HL-60 (cell line): ENCODE measurements at places on chromosomes 6 and 20.

- no peak for DNase-seq
These were observed 315.4 kb upstream of the CDYL start for GRCh38 chr6:4460586-4461475.

GRCh38 chr6:157432892-157433265 lies 51.9 kb downstream of the ZDHHC14 start:
- DNase-seq: no peak

DNA sequence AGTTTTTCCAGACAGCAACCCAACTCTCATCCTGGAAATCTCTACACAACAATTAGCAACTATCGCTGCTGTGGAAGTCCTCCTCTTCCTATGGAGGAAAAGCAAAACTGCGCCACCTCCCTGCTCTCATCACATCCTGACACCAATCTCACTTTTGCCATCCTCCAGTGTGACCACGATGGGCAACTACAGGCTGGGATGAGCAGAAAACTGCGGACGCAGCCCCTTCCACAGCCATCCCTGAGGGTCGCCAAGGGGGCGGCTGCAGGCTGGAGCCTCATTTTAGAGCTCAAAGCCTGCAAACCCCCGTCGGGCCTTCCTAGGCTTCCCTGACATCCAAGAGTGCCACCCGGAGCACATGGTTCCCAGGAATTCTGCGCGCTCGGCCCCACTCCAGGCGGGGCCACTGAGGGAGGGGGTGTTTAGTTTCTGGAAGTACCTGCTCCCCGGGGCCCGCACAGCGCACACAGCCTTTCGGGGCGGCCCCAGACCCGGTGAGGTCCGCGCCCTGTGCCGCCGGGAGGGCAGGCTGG lies 1.2 kb downstream of the TCFL5 start:
- DNase-seq: no peak

- no peak for DNase-seq
These were observed 76.1 kb downstream of the SCAND1 start for GRCh38 chr20:35878113-35878625.

GRCh38 chr6:53162606-53163005 lies 14.0 kb upstream of the GCM1 start:
- no peak for DNase-seq

DNA sequence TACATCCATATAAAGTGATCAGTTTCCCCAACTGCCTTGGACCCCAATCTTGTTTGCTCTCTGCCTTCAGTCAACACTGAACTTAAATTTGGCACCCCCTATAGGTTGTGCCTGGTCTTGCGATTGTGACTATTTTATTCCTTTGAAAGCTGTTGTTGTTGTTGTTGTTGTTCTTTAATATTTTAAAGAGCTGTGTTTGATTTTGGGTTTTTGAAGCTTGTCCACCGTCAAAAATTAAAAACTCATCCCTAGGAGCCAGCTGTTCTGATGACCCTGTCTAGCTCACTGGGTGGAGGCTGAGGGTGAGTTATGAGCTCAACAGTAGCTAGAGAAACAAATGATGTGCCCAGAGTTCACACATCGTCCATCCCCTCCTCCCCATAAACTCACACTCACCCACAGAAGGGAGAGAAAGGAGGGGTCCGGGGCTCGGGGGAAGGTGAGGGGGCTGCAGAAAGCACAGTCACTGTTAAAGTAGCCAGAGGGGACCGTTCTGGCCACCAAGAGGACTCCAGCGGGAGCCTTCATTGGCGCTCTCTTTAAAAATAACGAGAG lies 4.0 kb downstream of the SIM1 start:
- no peak for DNase-seq

DNA sequence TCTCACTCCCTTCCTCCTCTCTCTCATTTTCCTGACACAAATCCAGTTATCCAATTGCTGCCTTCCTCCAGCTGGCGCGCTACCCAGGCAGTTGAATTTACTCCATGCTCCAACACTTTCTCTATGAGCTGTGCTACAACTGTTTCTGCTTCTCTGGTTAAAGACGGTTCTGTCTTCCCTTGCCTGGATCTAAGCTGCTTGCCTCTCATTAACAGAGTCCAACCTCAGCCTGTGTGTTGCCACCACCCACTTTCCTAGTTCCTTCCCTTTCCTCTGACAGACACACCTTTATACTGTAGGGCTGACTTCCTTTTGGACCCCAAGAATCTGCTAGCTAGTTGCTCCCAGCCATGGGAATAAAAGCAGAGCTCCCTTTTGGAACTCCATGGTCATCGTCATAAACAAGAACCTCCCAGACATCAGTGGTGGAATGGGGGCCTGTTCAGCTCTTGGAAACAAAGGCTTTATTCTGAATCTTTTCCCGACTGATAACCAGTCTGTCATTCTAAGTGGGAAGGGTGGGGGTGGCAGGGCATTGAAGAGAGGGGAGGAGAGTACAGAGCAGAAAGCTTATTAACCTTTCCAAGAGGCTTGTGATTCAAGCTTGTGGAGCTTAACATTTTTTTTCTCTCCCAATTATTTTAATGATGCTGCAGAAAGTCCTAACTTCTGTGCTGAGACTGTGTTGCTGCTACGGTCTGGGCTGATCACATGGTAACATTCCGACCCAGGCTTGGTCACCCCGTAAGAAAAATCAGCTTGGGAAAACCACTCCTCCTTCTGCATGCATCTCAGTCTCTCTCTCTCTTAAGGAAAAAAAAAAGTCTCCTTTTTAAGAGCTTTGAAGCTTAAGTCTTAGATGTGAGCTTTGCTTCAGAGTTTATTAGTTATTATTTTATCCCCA lies 31.3 kb upstream of the BMP2 start:
- no peak for DNase-seq

DNA sequence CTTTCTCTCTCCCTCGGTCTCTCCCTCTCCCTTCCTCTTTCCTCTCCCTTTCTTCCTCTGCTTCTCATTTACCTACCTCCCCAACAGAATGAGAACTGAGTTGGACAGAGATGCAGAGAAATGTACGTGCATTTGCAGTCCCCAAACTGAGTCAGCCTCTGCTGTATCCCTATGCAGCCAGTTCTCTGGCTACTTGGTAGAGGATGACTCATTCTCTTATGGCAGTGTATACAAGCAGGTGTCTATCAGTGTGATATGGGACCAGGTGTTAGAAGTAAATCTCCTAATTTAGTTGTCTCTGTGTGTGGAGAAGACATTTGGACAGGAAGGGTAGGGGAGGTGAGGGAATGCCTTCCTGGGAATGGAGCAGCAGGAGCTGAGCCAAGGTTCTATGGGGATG lies 470.8 kb downstream of the CD109 start:
- DNase-seq: no peak

DNA sequence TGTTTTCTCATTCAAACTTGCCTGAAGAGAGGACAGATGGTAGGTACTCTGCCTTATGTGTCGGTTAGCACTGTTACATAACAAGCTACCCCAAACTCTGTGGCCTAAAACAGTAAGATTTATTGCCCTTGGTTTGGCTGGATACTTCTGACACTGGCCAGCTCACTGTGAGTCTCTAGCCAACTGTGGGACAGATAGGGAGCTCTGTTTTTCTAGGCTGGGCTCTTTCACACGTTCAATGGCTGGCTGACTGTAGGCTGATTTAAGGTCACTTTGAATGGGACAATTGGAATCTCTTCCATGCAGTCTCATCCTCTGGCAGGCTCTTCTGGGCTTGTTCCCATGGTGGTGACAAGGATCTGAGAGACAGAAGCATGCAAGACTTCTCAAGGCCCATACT lies 39.4 kb upstream of the JAG1 start:
- DNase-seq: no peak

GRCh38 chr6:11425876-11426275 lies 111.7 kb upstream of the TMEM170B start:
- no peak for DNase-seq

GRCh38 chr6:62236784-62237183 lies 49.2 kb downstream of the KHDRBS2 start:
- DNase-seq: peak; percentile 1

DNA sequence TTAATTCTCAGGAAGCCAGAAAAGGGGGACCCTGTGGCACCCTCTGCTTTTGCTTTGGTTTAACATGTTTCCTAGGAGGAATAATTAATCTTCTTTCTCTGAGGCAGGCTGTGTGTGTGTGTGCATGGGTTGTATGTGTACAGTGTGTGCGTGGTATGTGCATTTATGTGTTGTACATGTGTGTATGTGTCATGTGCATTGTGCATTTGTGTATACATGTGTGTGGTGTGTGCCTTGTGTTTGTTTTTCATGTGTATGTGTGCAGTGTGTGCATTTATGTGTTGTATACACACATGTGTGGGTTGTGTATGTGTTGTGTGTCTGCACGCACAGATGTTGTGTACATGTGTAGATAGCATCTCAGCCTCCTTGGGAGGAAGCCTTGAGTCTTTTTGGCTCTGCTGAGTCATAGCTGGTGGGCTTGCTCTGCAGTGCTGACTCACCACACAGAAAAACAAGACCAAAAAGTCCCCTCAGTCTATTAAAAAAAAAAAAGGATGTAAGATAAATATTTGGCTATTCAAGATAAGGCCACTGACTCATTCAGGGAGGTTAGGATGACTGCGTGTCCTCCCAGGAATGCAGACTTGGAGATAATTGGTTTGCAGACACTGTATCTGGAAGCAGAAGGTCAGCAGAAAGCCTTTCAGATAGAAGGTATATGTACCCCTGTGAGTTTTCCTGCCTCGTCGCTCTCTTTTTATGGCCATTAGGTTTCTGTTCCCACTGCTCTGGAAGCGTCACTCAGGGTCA lies 58.6 kb downstream of the SYNJ2 start:
- DNase-seq: no peak

DNA sequence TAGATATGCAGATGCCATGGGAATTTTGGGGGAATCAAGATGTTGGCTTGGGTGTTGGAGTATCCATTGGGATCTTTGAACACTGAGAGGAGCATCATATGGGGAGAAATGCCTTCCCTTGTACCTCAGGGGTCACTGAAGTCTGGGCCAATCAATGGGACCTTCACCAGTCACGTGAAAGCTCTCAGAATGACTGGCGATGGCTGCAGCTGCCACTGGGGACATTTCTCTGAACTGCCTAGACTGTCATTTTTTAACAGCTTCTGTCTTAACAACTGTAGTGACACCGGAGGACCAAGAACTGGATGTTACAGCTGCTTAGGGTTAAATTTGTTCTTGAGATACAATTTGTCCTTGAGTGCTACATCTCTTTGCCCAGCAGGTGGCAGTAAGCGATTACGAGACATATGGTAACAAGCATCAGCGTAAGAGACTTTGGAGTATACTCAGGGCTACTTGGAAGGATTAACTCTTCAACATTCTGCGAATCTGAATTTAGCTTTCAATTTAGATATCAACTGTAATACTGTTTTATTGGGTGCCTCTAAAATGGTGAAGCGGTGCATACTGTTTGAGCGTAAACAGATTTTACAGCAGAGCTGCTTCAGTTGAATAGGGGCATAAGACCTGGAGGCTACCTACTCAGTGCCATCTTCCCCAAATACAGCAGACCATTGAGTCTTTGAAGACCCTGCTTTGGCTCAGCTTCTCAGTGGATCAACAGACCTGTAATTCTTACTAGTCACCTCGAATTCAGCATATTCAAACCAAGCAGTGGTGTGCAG lies 36.0 kb downstream of the CCN2 start:
- DNase-seq: peak; percentile 37

- DNase-seq: no peak
These were observed 20.2 kb upstream of the BLCAP start for GRCh38 chr20:37547912-37548311.

- DNase-seq: peak; percentile 57
These were observed 257.7 kb upstream of the GJE1 start for GRCh38 chr6:141874930-141875602.

DNA sequence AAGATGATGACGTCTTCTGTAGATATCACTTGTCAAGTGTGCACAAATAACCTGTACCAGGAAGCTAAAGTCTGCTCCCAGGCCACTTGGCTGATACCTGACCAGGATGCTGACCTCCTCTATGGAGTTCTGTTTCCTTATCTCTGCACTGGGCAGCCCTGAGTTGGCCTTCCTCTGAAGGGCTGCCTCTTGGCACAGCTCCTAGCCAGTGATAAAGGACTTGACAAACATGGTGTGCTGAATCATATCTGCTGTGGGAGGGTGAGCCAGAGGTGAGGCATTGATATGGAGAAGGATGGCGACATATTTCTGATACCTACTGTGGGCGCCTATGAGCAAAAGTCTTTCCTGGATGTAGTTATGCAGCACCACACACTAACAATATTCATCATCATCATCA lies 32.8 kb upstream of the FOXA2 start:
- no peak for DNase-seq

GRCh38 chr6:39357998-39358686 lies 35.6 kb upstream of the KCNK16 start:
- no peak for DNase-seq

- peak; percentile 65 for DNase-seq
These were observed 496 bp upstream of the BEND3 start for GRCh38 chr6:107115695-107116327.

DNA sequence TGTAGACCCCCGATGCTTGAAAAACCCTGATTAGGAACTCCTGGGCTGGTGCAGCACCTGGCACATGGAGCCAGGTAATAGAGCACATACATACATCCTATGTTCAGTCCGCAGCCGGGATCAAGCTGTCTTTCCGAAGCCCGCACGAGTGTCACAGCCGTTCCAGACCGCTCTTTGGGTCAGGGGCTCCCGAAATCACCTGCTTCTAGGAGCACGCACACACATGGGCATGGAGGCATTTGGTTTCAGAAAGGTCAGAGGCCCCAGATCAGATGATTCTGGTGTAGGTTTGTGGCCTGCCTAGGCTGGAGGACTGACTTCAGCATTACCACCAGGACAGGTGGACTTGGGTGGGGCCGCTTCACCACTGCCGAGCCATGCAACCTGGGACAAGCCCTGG lies 42.1 kb upstream of the STX16 start:
- DNase-seq: no peak

DNA sequence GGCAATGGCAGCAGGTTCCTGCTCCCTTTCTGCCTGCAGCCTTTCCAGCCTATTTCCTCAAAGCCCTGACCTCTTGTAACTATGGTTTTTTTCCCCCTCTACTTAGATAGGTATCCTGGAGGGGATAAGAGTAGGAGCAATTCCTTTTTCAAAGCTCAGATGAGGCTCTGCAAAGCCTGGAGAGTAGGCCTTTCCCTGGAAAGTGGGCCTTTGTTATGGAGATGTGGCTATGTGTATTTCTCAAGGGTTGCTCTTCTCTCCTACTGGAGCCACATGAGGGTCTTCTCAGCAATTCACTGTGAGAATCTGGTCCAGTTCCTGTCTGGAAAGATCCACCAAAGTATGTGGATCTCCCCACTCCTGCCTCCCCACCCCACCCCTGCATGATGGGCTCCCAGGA lies 96.0 kb downstream of the DTD1 start:
- no peak for DNase-seq
